COR-L47 (cell line): ENCODE measurements at places on chromosomes 1 and 21.

DNA sequence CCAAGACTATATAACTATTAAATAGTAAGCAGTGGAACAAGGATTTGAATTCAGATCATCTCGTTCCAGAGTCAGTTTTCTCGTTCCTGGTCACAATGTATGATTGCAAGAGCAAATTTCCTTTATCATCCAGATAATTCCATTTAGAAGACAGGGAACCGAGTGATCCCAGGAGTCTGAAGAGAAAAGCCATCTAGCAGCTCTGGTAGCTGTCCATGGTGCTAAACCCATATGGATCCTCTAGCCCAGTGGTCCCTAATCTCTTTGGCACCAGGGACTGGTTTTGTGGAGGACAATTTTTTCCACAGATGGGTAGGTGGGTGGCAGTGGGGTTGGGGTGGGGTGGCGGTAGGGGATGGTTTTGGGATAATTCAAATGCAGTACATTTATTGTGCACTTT is 229.4 kb downstream of the PTPRU start:
- no peak for DNase-seq

GRCh38 chr1:154327466-154328317 is 2.4 kb downstream of the ATP8B2 start:
- peak; percentile 49 for DNase-seq

DNA sequence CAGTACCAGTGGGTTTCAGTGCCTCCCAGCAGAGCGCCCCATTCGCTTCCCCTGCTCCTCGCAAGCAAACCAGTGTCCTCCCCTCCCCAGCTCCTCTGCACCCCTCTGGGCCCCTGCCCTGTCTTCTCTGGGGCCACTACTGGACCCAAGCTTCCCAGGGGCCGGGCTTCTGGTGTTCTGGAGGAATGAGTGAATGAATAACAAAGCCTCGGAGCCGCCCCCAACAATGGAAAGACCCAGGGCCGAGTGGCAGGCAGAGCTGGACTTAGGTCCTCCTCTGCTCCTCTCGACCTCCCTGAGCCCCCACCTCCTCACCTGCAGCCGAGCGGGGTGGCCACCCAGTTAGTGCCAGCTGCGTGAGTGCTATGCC is 37.6 kb downstream of the MATN1 start:
- no peak for DNase-seq

GRCh38 chr1:110300412-110301085 is 38.6 kb upstream of the RBM15 start:
- no peak for DNase-seq

- DNase-seq: peak; percentile 49
Observed at GRCh38 chr1:28091043-28091781, 2.8 kb upstream of the EYA3 start.

- DNase-seq: no peak
Observed at GRCh38 chr1:156704166-156704711, 1.1 kb downstream of the CRABP2 start.

- DNase-seq: no peak
Observed at GRCh38 chr1:113542221-113542701, 151.9 kb downstream of the MAGI3 start.

DNA sequence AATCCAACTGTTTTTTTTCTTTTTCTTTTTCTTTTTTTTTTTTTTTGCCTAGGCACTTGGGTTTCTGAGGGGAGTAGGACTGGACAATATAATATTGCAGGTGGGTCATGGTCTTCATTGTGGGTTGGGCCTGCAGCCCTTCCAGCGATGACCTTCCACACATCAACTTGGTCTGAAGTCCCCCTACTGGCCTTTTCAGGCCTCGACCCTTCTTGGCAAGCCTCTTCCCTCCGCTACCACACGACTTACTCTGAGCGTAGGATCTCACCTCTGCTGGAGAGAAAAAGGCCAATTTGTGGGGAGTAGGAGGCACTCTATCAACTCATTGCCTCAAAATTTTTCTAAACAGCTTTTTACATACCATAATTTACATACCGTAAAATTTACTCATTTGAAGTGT is 51.1 kb upstream of the GRIK3 start:
- no peak for DNase-seq

DNA sequence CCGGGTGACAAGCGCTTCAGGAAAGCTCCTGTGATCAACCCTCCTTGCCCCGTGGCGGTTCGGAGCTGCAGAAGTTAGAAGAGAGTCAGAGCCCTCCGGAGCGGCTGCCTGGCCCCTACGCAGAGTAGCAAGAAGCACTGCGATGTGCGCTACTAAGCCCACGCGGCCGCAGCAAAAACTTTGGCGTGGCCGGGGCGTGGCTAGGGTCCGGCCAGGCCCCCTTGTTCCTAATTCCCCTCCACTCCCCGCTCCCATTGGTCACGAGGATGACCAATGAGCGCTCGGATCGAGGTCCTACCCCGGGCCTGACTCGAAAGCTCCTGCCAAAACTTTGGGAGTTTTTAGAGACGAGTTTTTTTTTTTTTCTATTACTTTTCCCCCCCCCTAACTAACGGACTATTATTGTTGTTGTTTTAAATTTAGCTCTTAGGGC is at the start of gene HLX:
Gene HLX (plus strand): TSS at position 368 of the 433 bp plus-strand sequence. CDS start 415 bp downstream, outside the sequence.
- no peak for DNase-seq

- DNase-seq: no peak
Observed at GRCh38 chr1:1285102-1285571, 4.9 kb downstream of the SCNN1D start.

- DNase-seq: no peak
Observed at GRCh38 chr1:53131590-53131938, 10.9 kb downstream of the SLC1A7 start.

GRCh38 chr1:61190618-61191432 is 108.5 kb downstream of the NFIA start:
- no peak for DNase-seq

GRCh38 chr1:206651958-206652890 is 16.9 kb downstream of the DYRK3 start:
- no peak for DNase-seq

- DNase-seq: peak; percentile 88
Observed at GRCh38 chr1:155277902-155278688, 832 bp downstream of the HCN3 start.

- no peak for DNase-seq
Observed at GRCh38 chr1:6860401-6860800, 75.1 kb downstream of the CAMTA1 start.

DNA sequence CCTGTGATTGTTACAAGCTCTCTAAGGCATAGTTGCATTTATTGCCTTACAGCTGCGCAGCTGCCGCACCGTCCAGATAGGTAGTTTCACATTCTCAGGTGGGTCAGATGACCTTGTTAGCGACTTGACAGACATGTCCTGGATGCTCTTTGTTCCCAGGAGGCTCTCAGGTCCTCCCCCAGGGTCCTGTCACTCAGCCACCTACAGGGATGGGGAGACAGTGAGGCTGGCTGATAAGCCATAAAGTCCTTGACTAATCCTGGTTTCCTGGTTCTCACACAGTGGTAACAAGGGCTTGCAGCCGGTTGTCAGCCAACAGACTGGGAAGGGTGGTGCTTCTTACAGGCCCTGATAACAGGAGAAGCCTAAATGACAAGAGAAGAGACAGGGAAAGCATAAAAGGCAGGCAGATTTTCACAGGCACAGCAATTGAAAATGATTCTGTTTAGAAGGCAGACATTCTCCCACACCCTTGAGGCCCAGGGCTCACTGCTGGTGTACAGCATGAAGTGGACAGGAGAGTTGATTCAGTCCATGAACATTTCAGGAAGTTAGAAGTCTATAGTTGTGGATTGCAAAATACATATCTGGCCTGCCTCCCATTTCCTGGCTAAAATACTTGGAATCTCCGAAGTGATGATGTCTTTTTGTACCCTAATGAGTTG is 2.9 kb downstream of the ARF1 start:
- DNase-seq: no peak

DNA sequence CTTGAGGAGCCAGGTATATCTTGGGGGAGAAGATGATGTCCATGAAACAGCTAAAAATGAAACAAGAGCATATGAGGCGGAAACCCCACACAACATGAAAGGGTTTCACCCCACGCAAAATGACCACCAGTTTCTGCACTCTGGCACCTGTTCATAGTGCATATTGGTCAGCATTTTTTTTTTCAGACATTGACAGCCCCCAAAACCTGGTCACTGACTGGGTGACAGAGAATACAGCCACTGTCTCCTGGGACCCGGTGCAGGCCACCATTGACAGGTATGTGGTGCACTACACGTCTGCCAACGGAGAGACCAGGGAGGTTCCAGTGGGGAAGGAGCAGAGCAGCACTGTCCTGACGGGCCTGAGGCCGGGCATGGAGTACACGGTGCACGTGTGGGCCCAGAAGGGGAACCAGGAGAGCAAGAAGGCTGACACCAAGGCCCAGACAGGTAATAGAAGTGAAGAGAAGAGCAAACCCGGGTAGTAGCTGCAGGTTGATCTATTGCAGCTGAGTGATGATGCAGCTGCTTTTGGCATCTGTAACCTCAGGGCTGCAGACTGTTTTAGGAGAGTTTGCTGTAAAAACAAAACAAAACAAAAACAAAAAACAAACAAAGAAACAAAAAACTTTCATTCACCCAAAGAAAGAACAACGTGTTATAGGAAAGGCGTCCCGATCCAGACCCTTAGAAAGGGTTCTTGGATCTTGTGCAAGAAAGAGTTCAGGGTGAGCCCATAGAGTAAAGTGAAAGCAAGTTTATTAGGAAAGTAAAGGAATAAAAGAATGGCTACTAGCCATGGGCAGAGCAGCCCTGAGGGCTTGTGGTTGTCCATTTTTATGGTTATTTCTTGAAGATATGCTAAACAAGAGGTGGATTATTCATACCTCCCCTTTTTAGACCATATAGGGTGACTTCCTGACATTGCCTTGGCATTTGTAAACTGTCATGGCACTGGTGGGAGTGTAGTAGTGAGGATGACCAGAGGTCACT is 51.0 kb downstream of the TNN start:
- DNase-seq: no peak

DNA sequence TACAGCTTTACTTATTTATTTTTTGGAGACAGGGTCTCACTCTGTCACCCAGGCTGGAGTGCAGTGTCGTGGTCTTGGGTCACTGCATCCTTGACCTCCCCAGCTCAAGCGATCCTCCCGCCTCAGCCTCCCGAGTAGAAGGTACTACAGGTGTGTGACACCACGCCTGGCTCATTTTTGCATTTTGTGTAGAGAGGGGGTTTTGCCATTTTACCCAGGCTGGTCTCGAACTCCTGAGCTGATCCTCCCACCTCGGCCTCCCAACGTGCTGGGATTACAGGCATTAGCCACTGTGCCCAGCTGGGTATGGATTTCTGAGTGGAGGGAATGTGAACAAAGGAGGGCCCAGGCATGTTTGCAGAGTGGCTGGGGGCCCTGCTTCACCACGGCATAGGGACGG is 44.1 kb downstream of the WNT4 start:
- no peak for DNase-seq

- no peak for DNase-seq
Observed at GRCh38 chr21:45846373-45847160, 135.0 kb upstream of the COL6A1 start.

DNA sequence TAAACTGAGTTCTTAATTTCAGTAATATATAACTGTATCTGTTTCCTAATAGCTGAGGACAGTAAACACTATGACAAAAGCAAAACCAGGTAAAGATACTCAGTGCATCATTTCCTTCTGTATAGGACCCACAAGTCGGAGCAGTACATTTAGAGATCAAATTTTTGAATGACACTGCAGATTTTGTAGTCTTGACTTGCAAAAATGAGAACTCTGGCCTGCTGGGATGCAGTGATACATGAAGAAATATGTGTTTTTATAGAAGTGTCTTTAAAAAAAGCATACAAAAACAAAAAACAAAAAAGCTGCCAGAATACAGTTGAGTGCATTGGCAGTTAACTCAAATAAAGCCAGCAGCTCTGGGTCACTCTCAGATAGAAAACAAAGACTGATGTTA is 19.0 kb downstream of the GART start:
- DNase-seq: no peak

DNA sequence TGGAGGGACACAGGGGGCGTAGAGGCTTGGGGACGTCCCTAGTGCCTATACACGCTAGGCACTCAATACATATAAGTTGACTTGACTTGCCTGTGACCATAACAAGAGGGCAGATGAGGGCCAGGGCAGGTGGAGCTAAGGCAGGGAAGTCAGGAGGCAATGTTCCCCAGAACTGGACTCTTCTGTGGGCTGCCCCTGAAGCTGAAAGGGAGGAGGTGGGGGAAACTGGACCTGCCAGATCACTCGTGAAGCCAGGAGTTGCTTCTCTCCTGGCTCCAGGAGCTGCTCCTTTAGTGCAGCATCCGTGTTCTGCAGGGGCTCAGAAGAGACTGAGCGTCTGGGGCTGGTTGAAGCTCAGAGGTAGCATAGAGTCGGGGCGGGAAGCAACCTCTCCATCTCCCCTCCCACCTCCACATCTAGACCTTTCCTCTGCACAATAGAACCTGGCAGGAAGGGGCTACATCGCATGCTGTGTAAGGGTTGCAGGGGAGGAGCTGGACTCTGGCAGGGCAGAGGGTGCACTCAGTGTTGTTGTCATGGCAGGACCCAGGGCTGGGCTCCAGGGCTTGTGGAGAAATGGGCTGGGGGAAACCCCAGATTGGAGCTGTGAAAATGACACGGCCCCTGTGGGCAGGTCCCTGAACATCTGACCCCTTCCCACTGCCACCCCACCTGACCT is 2.9 kb upstream of the SEMA4A start:
- DNase-seq: no peak

GRCh38 chr1:228488818-228489674 is 1.9 kb downstream of the RNF187 start:
- DNase-seq: no peak

- peak; percentile 51 for DNase-seq
Observed at GRCh38 chr21:36134803-36135390, at the start of gene CBR3. CBR3 (plus strand) TSS chr21:36135079; CDS start chr21:36135193, 114 bp downstream.

- DNase-seq: no peak
Observed at GRCh38 chr1:154178911-154179811, 12.7 kb downstream of the TPM3 start.

GRCh38 chr1:1959840-1960479 is 40.9 kb upstream of the TMEM52 start:
- peak; percentile 87 for DNase-seq

DNA sequence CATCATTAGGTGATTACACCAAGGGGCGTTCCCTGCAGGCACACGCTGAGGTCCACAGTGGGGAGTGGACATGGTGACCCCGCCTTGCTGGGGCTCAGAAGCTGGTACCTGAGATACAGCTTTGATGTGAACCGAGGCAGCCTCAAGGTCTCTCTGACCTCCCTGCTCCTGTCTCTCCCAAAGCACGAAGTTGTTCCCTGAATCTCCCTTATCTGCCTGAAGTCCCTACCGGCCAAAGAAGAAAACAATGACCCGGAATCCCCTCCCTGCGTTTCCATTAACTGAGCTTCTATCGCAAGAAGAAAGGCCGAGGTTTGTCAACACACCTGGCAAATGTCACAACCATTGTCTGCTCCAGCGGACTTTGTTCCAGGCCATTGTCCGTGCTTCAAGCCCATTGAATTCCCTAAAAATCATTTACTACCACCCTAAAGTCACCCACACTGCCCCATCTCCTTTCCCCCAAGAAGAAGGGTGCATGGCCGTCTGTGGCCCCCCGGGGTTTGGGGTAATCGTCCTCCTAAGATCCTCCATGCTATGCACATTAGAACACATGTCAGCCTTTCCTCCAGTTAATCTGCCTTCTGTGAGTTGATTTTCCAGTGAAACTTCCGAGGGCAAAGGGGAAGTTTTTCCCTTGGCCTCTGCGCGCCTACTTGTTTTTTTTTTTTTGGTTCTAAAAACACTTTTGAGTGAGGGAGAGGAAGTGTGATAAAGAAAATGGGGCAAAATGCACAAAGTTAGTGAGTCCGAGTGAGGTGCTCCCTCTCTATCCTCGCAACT is 48.1 kb upstream of the COL18A1 start:
- DNase-seq: no peak

GRCh38 chr1:64453688-64454087 is 16.2 kb upstream of the CACHD1 start:
- DNase-seq: no peak
